ENCODE measurements at places on chromosomes 1 and 21. TPM values are rescaled to one million over a fixed set of nuclear protein-coding genes. Genes with fewer than 3 reads are reported as not detected.

GRCh38 chr21:27722095-27722494 is 755.2 kb upstream of the ADAMTS5 start:
- no peak for DNase-seq

Gene TNNI3K
- 2.6 TPM for polyA plus RNA-seq

DNA sequence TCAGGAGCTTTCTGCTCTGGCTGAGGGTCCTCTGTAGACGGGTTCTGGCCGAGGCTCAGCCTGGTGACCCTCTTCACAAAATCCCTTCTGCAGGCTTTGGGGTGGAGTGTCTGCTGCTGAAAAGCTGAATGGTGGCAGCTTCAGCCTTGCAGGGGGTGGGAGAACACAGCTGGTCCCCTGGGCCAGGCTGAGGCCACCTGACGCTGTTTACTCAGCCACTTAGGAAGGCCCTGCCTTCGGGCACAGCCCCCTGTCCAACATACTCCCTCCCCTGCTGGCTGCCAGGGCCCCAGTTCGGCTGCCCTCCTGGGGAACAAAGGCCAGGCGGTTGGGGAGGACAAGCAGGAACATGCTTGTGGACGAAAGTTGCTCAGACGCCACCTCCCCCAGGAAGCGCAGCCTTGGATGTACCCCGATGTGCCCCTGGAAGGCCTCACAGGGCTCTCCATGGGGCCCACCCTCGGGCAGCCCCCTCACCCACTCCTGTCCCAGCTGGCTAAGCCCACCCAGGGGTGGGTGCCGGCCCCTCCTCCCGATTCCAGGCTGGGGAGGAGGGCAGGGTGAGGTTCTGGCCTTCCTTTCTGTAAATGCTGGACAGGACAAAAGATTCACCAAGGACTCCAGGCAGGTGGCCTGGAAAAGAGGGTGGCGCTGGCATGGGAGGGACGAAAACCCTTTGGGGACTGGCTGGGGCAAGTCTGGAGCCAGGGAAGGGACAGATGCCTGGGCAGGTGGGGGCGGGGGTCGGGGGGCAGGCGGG is at the start of gene ANKRD65:
Gene ANKRD65 (minus strand): TSS at position 130 of the 760 bp plus-strand sequence. CDS start 271 bp downstream, outside the sequence.
- DNase-seq: no peak

Gene CD48
- 0.80 TPM for polyA plus RNA-seq

Gene FLG2
- polyA plus RNA-seq: 0.40 TPM

Gene AIDA
- polyA plus RNA-seq: 72.3 TPM

DNA sequence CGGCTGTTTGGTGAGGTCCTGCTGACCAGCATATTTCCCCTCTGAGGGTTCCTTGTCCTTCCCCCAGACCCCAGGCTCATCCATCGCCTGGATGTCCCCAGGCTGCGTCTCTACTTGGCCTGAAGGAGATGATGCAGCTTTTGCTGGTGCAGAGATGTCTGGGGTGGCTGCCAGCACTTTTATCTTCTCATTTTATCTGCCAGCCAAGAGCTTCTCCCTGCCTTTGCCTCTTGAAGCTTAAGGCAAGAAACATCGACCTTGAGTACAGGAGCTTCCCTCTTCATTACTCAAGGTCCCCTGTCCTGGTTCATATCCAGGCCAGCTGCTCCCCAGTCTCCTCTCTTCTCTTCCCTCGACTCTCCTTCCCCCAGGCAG is 9.2 kb upstream of the H6PD start:
- DNase-seq: no peak

Gene CHRM3
- polyA plus RNA-seq: 8.2 TPM

DNA sequence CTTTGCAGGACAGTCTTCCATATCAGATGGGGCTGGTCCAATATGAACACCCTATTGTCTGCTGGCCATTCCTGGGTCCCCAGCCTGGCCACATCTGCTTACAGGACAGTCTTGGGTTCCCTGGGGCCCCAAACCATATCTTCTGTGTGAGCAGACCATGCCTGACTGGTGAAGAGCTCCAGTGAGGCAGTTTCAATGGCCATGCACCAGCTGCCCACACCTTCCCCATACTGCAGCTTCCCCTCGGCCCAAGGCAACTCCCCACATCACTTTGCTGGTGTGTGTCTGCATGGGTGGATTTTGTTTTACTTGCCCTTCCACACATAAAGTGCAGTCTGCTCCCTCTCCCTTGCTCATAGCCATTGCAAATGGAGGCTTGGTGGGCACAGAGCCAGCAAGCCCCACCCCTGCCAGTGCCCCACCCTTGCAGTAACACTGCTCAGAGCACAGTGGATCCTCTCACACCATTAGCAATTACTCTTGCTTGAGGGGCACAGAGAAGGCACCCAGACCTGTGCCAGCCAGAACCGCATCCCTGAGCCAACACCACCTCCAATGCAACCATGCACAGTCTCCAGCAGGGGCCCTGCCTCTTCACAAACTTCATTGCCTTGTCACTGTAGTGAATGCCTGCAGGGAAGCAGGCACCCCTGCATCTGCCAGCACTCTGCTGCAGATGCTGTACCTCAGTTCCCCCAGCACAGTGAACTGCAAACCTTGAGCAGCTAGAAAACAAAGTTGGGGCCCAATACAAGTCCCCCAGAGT is 474.5 kb upstream of the BEND5 start:
- DNase-seq: no peak

Gene PM20D1
- 0.88 TPM for polyA plus RNA-seq

Gene TRIM46
- polyA plus RNA-seq: 4.4 TPM

DNA sequence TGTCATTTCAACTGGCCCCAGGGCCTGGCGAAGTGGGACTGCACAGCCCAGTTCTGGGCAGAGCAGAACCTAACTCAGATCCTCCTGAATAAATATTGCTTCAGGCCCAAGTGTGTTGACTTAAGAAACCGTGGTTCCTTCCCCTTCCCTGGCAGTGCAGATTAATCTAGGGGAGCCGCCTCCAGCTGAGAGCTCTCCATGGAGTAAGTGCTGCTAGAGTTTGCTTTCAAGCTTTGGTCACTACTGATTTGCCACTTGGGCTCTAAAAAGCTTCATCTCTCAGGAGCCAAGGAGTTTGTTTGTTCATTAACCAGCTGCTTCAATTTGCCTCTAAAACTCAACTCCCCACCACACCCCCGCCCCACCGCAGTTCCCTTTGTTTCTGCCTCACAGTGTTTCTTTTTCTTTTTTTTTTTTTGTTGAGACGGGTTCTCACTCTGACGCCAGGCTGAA is 112.1 kb downstream of the DTL start:
- peak; percentile 21 for DNase-seq

DNA sequence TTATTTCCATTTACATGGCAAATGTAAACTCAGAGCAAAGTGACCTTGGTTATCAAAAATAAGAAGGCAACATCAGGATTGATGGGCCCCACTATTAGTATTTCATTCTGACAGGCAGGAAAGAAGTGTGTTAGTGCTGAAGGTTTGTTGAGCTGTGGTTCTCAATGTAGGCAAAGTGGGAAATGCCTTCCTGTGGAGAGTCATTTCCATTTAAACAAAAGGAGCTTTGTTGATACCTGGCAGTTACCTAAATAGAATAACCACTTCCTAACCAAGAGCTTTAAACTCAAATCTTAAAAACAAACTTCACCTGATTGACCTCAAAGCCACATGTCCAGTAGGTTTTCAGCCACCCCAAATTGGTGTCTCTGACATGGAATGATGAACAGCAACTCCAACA is 579.9 kb upstream of the BEND5 start:
- DNase-seq: no peak

- DNase-seq: no peak
These were observed 86.1 kb downstream of the TENT5C start for GRCh38 chr1:117691942-117692341.

All from left kidney (tissue), 8 donors.